ENCODE measurements at places on chromosomes 7 and 10.

GRCh38 chr7:151937286-151937685 is 19.0 kb upstream of the GALNTL5 start:
- no peak for DNase-seq

- DNase-seq: no peak
These were observed 37.5 kb downstream of the PWWP2B start for GRCh38 chr10:132434405-132435005.

GRCh38 chr10:104774234-104774633 is 133.1 kb downstream of the SORCS3 start:
- no peak for DNase-seq

DNA sequence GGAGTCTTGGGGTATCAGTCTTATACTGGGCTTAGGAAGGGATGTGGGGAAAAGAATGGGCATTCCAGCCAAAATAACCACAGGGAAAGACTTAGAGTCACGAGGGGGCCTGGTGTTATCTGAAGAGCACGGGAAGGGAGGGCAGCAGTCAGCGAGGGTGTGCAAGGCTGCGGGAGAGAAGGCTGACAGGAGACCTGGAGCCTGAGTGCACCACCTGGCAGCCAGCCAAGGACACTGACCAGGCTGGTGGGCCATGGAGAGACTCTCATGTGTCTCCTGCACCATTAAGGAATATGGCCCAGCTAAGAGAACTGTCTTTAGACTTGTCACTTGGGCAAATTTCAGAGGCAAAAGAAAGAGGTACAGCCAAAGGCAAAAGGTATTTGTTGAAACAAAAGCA is 69.6 kb downstream of the PKD1L1 start:
- DNase-seq: no peak

GRCh38 chr7:99380032-99380822 is 5.7 kb downstream of the ARPC1B start:
- no peak for DNase-seq
